ENCODE measurements at places on chromosomes 6 and 20.

GRCh38 chr20:9122571-9122970 is 53.7 kb downstream of the PLCB4 start:
- no peak for DNase-seq

DNA sequence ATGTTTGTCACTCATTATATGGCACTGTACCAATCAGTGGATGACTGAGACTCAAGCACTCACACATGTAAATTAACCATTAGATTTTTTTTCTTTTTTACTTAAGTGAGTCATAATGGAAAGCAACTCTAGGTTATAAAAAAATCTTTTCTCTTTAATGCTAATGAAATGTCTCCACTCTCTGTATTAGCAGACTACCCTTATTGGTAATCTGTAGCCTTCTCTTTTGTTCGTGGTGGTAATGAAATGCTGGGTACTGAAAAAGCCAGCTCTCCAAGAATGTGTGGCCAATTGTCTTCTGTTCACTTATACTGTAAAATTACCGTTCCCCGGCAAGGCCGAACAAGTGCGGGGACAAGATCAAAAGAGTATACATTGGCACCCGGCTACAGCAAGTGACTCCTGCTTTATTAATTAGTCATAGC is 69.0 kb downstream of the AFG1L start:
- no peak for DNase-seq

DNA sequence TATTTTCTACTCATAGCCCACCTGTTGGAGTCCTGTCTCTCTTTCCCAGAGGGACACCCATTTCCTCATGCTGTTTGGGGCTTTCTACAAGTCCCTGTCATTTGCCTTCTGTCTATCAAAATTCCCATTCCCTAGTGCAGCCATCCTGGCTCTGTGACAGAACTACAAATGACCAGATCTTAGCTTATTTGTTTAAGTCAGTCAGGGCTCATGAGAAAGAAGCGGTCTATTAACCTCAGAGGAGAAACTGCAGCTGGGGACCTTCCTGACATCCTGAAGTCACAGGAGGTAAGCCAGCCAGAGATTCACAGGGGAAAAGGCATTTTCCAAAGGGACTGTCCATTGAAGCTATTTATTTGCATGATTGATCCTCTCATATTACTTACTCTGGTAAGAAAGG is 1.7 kb upstream of the COL9A1 start:
- no peak for DNase-seq

GRCh38 chr6:99241905-99242534 is 107.5 kb downstream of the FAXC start:
- DNase-seq: peak; percentile 5

DNA sequence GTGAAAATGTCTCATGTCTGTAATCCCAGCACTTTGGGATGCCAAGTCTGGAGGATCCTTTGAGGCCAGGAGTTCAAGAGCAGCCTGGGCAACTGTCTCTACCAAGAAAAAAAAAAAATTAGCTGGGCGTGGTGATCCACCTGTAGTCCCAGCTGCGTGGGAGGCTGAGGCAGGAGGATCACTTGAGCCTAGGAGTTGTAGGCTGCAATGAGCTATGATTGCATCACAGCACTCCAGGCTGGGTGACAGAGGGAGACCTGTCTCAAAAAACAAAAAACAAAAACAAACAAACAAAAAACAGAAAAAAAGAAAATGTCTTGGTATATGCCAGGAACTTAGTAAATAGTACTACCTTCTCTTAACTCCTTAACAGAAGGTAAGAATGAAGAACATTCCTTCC is 31.4 kb upstream of the TMEM14A start:
- DNase-seq: no peak

GRCh38 chr20:58197185-58197469 is 31.3 kb downstream of the ANKRD60 start:
- DNase-seq: no peak

DNA sequence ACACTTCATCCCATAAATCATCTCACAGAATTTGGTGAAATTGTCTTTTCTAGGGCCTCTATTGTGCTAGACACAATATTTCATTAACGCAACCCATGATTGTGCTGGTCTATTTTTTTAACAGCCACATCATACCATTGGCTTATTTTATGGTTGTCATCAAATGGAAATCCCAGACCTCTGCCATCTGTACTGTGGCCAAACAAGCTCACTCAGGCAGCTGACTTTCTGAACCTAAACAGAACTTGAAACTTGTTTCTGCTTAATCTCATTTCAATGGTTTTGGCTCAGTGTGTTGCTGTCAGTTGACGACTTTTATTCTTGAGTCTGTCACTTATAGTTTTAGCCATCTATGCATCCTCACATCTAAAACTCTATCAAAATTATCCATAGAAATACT is 111.8 kb downstream of the HAO1 start:
- no peak for DNase-seq

GRCh38 chr6:141464896-141465295 is 667.8 kb upstream of the GJE1 start:
- DNase-seq: no peak

DNA sequence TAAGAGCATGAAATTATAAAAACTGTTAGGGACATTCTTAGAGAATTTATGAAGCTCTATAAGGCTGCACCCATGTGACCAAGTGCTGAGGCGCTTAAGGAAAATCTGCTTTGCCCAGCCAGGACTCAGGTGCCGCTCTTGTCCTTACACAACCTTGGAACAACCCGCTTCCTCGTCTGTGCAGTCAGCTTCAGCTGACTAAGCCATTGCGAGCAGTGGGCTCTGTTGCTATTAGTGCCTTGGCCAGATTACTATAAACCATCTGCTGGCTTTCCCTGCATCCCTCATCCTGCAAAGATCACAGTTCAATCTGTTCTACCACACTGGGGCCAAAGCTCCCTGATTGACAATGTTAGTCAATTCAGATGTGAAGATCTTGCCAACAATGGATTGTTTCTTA is 89.1 kb upstream of the E2F3 start:
- no peak for DNase-seq

DNA sequence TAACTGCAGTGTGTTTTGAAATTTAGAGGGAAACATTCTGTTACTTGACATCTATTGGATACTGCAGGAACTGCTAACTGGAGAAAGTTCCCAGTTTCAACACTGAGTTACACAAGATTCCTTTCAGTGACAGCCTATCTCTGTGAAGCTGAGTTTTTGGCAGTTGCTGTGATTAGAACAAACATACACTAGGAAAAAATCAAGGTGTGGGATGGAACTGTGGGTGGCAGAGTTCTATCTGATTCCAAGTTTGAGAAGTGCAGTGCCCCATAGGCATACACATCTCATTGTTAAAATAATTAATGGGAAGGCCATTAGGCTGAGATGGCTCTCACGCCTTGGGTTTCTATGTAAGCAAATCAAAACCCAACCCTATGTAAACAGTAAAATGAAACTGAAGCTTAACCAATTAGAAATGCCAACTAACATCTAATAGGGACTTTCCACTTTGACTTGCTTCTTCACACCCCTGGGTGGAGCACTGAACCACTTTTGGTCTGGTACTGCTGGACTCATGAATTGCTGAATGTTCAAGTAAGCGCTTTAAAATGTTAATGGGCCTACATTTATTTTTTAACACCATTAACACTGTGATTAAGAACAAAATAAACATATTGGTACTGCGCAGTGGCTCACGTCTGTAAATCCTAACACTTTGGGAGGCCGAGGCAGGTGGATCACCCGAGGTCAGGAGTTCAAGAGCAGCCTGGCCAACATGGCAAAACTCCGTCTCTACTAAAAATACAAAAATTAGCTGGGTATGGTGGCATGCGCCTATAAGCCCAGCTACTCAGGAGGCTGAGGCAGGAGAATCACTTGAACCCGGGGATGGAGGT is 55.2 kb upstream of the TBC1D7 start:
- DNase-seq: no peak

GRCh38 chr20:47620808-47621805 is 119.4 kb downstream of the NCOA3 start:
- DNase-seq: no peak

DNA sequence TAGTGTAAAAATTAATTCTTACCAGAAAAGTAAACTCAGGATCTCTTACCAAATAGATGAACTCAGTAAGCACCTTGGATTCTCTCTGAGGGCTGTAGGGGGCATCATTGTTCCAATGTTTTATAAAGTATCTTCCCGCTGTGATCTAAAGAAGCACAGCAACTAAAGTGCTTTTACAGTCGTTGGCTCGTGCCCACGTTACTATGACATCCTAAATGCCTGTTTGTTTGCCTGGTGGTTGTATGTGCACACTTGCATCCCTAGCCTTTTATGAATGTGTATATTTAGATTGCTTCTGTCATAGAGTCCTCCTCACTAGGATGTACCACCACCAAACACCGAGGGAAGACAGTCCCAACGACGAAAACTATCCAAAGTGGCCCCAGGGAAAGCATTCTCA is 34.5 kb downstream of the SLX4IP start:
- DNase-seq: no peak

GRCh38 chr6:35215665-35216411 is 2.1 kb downstream of the SCUBE3 start:
- no peak for DNase-seq

- no peak for DNase-seq
Measured at GRCh38 chr20:61297491-61297890, 45.4 kb downstream of the CDH4 start.

GRCh38 chr6:69122407-69122773 is 487.3 kb downstream of the ADGRB3 start:
- no peak for DNase-seq

GRCh38 chr6:3165631-3166534 is 8.5 kb upstream of the TUBB2A start:
- DNase-seq: no peak

- DNase-seq: no peak
Measured at GRCh38 chr20:14929388-14929787, 592.0 kb upstream of the FLRT3 start.

DNA sequence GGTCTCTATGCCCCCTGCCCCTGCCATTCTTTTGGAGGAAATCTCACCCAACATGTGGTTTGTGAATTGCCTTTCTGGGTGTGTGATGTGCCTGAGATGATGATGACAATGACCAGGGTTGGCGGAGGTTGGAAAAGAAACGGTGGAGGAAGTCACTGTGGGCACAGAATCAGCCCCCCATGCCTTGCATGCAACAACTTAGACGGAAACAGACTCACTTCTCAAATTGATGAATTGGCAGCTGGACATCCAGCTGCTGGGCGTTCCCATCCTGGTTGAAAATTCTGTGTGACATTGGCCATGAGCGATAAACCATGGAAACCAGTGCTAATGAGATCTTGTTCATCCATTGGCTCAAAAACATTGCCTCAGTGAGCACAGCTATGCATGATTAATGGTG is 95.8 kb upstream of the LY86 start:
- DNase-seq: no peak

DNA sequence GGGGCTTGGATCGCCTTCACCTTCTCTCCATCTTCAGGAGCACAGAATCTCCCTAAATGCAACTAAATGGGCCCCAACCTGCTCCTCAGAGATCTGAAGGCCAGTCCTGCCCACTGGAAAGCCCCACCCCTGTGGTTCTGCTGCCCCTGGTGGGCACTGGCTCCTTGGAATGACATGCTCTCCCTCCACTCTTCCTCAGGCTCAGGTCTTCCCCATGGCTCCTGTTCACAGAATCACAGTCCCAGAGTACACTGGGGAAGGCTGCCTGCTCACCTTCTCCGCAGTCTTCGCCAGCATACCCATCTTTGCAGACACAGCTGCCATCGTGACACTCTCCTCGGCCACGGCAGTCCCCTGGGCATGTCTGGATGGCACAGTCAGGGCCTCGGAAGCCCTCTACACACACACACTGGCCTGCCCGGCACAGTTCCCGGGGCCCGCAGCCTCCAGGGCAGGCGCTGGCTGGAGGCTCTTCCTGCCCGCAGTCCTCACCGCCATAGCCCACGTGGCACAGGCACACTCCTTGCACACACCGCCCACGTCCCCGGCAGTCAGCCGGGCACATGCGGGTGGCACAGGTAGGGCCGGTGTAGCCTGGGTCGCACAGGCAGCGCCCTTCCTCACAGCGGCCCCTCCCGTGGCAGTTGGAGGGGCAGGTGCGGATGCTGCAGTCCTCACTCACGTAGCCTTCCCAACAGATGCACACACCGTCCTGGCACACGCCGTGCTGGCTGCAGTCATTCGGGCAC is 13.6 kb downstream of the TNXB start:
- DNase-seq: no peak

GRCh38 chr6:5665173-5665572 is 341.6 kb downstream of the NRN1 start:
- no peak for DNase-seq

GRCh38 chr20:16313917-16314316 is 259.3 kb downstream of the KIF16B start:
- DNase-seq: no peak

- DNase-seq: no peak
Measured at GRCh38 chr20:32929162-32929561, 70.4 kb downstream of the EFCAB8 start.

DNA sequence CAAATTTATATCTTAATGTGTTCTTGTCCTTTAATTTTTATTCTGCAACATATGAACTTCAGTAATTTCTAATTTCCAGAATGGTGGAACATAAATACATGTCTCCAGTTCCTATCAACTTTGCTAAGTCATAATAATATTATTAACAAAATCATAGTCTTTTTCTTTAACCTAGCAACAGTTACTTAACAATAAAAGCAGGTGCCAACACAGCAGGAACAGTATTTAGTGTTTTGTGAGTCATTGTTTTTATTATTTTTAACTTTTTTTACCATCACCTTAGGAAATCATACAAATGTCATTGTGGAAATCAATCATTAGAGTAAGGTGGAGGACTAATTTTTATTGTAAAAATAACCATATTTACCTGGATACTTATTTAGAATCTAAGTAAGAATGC is 133.5 kb downstream of the PLCB1 start:
- no peak for DNase-seq

DNA sequence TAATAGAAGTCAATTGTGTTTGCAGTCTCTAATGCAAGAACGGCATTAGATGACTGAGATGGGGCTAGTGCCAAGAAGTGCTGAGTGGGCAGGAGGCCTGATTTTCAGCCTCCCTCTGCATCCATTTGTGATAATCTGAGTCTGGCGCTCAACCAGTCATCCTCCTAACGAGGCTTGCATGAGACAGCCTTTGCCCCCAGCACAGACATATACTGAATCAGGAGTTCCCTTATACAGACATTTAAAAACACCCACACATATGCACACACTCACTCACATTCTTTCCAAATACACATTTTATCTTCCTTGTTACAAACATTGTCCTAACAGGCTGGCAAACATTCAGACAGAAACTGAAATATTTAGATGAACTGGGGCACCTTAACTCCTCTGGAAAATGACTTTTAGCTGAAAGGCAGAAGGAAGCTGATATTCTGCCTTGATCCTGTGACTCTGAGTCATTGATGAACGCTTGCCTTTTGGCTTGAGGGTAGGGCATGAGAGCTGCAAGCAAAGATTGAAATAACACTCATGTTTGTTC is 562.3 kb downstream of the DHX35 start:
- no peak for DNase-seq

GRCh38 chr20:58224097-58224496 is 4.4 kb downstream of the ANKRD60 start:
- no peak for DNase-seq
